ENCODE measurements at places on chromosomes 3 and 15. TPM values are rescaled to one million over a fixed set of nuclear protein-coding genes. Genes with fewer than 3 reads are reported as not detected.

PPP1R14D gene
- total RNA-seq = not detected

MORC1 gene
- 0.04 TPM for total RNA-seq

DNA sequence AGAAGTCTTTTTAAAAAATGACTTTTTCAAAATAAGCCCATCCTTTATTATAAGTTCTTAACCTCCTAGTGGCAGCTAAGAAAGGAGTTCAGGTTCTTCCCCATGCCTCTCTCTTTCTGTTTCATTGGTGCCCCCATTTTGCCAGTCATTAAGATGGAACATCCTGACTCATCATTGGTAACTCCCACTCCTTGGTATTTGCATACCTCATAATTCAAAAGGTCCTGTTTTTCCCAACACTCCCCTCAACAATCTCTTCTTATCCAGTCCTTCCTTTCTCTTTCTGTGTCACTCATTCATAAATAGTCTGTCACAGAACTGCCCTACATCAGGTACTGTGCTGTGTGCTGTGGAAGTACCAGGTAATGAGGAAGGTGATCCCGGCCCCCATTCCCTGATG lies 394.0 kb downstream of the FOXP1 start:
- DNase-seq = no peak

DNA sequence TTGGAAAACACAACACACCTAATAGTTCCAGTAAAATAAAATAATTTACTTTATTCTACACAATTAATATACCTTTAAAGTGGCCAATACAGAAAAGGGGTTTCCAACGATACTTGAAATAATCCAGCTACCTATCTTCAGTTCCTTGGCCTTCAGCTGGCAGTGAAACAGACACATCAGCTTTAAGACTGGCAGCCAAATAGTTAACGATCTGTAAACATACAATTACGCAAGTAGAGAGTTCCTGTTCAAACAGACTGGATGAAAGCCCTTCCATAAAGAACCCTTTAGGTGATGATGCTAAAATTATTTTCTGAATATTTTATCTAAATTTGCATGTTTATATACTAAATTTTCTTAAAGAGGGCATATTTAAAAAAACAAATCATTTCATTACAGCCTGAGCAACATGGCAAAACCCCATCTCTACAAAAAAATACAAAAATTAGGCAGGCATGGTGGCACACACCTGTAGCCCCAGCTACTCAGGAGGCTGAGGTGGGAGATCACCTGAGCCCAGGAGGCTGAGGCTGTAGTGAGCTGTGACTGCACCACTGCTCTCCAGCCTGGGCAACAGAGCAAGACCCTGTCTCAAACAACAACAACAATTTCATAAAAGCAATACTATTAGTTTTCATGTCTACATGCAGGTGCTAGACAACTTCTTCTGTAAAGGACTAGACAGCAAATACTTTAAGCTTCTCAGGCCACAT lies 12.9 kb downstream of the DYNC1LI1 start:
- no peak for DNase-seq

DNA sequence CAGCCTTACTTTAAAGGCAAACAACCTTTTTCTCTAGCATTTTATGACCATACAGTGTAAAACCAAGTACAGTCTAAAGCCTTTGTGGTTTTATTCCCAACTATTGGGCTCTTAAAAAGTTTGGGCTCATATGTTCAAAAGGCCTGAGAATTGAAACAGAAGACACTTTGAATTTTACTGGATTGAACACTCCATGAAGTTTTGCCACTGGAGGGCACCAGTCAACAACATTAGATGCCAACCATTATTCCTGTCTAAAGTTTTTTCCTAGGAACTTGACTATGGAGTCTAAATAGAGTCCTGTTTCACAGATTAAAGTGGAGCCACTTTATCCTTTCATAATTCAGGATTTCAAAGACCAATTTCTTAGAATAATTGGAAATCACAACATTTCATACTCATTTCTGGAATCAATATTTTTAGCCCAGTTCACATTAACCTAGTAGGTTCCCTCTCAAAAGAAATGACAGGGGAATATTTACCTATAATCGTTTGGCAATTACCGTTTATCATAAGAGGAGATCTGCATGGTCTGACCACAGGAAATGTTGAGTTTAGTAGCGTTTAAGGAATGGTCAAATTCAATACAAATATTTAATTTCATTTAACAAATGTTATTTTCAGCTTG lies 244.1 kb upstream of the PDZRN3 start:
- peak; percentile 9 for DNase-seq

- no peak for DNase-seq
These were observed 91.0 kb downstream of the IGSF11 start for GRCh38 chr3:118943597-118943996.

GRCh38 chr3:185503521-185503920 lies 4.7 kb upstream of the TMEM41A start:
- no peak for DNase-seq

- DNase-seq = no peak
These were observed 101.9 kb upstream of the KCNH8 start for GRCh38 chr3:19046440-19046839.

GRCh38 chr3:63911509-63911872 lies 692 bp downstream of the SCAANT1 start:
- no peak for DNase-seq

GRCh38 chr3:10766049-10766705 lies 49.9 kb upstream of the SLC6A11 start:
- no peak for DNase-seq

GRCh38 chr3:63086190-63086589 lies 191.9 kb upstream of the SYNPR start:
- DNase-seq = no peak

IL17RE gene
- not detected for total RNA-seq

DNA sequence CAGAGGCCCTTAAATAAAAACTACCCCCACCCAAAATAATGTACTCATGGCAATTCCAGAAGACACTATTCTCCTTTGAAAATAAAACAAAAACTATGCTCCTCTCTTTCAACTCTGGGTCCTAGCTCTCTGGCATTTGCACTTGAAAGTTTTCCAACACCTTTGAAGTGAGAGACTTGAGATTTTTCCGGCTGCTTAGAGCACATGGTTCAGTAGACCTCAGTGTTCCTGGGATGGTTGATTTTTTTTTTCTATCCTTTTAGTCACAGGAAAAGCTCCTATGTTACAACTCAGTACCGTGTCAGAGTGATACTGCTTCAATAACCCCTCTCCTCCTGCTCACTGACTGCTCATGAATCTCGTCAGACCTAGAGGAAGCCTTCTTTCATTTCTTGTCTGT lies 118.3 kb upstream of the TUSC7 start:
- no peak for DNase-seq

LRRK1 gene
- 2.9 TPM for total RNA-seq

DNA sequence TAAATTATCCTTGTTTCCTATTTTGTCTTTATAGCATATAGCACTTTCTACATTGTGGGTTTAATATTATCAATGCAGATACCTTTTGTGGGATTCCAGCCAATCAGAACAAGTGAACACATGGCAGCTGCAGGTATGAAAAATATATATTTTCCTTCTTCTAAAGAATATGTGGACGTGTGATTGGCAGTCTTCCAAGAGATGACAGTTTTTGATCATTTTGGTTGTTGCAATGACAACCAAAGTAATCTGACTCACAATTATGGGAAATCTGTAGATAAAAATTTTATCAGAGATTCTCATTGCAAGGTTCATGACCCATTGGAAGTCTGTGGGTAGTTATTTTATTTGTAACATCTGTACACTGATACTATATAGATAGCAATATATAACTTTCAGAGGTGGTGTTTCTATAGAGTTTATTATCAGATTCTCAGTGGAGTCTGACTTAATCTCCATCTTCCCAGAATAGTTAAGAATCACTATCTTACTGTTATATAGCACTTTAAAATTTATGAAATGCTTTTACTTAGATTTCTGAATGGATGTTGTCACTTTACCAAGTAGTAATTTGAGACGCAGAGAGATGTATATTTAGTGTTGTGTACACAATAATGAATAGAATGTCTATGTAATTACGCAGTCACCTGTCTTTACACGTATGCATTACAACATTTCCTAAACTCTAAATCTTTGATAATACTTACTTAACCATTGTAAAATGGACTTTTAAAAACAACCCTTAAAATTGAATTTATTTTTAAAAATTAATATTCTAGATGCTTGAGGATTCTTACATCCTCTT lies 82.5 kb downstream of the STT3B start:
- no peak for DNase-seq

SIAH2 gene
- total RNA-seq = 25.1 TPM

DNA sequence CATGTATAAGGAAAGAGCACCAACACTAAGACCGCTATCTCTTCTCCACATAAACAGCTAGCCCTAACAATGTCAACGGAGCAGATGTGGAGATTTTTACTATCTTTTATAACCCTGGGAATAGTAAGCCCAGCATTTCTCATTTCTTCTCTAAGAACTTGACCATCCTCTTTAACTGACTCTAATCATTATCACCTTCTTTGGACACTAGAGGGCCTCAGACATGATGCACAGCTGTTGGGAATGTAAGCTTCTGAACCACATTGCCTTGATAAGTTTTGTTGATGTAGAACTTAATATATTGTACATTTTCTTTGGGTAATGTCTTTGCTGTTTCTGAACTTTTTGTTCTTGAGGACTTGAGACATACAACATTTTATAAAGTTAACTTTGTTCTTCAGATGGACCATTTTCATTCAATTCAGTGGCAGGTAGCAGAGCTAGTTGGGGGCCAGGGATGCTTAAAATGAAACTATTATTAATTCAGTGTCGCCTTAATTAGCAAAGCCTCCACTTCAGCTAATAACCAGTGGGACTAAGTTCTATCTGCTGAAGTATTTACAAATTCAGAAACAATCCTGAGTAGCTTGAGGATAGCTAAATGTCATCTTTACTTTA lies 9.6 kb upstream of the TAGLN3 start:
- peak; percentile 64 for DNase-seq

DPPA2 gene
- not detected for total RNA-seq

DNA sequence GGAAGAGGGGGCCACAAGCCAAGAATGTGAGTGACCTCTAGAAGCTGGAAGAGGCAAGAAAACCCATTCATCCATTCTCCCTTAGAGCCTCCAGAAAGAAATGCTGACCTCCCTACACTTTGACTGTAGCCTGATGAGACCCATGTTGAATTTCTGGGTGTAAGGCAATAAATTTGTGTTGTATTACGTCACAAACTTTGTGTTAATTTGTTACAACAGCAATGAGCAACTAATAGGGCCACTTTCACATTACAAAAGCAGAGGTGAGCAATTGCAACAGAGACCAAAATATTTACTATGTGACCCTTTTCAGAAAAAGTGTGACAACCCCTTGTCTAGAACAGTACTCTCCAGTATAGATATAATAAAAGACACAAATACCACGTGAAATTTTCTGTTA lies 101.2 kb downstream of the NTRK3 start:
- DNase-seq = no peak

DNA sequence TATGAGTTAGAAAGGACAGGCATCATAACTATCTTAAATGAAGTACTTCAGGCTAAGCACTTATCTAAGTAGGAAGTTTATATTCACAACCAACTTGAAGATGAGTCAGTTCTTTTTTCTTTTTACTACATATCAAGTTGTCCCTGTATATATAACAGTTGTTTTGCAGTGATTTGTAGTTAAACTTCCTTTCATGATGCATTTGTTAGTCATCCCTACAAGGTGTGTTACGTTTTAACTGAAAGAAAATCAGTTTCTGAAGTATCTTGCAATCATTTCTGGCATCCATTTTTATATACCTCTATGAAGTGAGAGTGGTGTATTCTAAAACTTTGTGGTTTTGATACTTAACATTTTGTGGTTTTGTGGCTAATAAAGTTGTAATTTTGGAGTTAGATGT lies 46.1 kb downstream of the ZFAND6 start:
- DNase-seq = peak; percentile 40

CYP1A1 gene
- total RNA-seq = 2.3 TPM

CX3CR1 gene
- not detected for total RNA-seq

ARHGEF26 gene
- 7.1 TPM for total RNA-seq

TRPM1 gene
- not detected for total RNA-seq

LSMEM2 gene
- not detected for total RNA-seq

DNA sequence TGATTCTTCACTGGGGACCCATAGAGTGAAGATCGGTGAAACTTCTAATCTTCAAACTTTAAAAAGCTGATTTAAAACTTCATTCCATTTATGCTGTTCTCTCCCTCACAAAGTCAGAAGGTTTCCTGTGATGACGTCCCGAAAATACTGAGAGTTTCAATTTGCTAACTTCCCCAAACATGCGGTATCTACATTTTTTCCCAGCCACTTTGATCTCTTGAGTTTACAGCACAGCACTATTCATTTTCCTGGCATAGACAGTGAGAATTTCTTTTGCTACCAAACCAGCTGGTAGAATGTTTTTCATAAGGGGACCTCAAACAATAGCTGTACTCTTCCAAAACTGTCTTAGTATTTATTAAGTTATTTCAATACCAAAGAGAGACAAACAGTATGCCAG lies 156.8 kb downstream of the LSAMP start:
- DNase-seq = no peak

- DNase-seq = peak; percentile 24
These were observed 122.9 kb downstream of the GREM1 start for GRCh38 chr15:32840507-32841245.

DNA sequence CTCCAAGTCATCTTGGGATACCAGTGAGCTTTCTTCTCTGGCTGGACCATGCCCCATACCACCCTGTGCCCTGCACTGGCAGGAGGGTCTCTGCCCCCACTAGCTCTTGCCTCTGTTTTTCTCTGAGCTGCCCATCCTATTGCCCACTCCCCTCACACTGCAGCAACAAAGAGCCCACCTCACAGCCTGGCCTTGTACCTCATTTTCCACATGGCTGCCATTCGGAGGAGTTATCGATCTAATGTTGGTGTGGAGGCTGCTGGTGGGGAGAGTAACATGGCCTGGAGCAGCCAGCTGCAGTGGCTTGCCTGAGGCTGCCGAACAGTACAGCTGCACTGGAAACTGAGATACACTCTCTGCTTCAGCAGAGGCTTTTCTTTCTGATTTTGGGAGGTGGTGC lies 65.7 kb upstream of the AGBL1 start:
- DNase-seq = no peak

- no peak for DNase-seq
These were observed 8.3 kb downstream of the ACKR4 start for GRCh38 chr3:132605374-132605792.

SAMD7 gene
- total RNA-seq = not detected

DNA sequence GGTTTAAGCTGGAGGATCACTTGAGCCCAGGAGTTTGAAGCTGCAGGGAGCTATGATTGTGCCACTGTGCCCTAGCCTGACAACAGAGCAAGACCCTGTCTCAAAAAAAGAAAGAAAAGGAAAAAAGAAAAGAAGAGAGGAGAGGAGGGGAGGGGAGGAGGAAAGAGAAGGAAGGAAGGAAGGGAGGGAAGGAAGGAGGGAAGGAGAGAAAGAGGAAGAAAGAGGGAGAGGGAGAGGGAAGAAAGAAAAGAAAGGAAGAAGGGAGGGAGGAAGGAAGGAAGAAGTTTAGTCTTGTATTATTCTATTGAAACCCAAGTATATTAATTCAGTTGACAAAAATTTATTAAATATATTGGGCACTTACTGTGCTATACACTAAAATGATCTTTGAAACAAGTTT lies 11.5 kb downstream of the GOLM2 start:
- no peak for DNase-seq

LRRC31 gene
- total RNA-seq = not detected

CD80 gene
- not detected for total RNA-seq

DNA sequence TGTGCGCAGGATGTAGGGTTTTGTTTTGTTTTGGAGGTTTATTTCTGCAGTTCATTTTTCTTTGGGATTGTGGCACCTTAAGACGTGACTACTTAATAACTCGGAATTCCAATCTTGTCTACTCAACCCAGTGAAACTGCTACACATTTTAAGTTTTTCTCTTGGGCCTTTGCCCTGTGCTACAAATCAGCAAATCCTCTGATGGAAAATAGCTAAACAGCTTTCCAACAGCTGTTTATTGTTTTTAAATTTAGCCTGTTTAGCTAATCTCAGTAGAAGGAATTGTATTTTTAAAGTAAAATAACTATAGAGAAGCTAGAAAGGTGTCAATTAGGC lies 48.4 kb downstream of the OPA1 start:
- DNase-seq = no peak

TAGLN3 gene
- not detected for total RNA-seq
